ENCODE measurements at places on chromosomes 1 and 21.

- no peak for DNase-seq
Measured at GRCh38 chr1:108646648-108647269, 14.1 kb downstream of the HENMT1 start.

- no peak for DNase-seq
Measured at GRCh38 chr1:201461645-201462441, 7.1 kb downstream of the PHLDA3 start.

DNA sequence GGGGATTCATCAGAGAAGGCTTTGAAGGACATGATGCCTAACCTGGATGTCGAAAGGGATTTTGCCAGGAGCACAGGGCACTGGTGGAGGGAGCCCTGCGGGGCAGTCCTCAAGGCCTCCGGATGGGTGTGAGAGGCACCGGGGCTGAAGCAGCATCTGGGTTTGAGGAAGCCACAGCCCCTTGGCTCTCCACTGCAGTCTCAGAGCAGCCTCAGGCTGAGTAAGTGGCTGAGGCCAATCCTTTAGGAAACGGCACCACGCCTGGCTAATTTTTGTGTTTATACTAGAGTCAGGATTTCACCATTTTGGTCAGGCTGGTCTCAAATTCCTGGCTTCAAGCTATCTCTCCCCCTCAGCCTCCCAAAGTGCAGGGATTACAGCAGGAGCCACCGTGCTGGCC, 12.0 kb downstream of the ERVH48-1 start:
- DNase-seq = no peak

- DNase-seq = no peak
Measured at GRCh38 chr1:12544357-12544756, 73.7 kb downstream of the DHRS3 start.

- DNase-seq = no peak
Measured at GRCh38 chr21:16590186-16590585, 860.4 kb downstream of the USP25 start.

DNA sequence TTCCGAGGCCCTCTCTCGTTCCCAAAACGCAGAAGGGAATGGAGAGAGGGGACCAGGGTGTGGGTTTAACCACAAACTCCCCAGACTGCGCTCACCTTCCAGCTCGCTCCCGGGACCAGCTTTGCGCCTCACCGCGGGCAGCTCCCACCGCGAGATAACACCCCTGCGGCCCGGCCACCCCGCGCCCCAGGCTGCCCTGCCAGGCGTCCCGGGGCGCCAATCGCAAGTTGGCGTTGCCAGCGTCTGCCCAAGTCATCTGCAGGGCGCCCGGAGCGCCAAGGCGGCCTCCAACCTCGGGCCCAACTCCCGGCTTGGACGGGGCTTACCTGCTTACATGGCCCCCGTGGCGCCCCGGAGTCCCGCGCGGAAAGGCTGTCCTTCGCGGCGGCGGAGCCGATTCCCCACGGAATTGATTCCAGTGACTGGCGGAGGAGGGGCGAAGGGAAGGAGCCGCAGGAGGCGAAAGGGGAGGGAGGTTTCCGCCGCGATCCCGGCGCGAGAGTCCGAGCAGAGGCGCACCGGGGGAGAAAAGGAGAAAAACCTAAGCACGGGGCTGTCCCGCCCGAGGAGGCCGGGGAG, 456 bp downstream of the PTPN14 start:
- DNase-seq = no peak

- DNase-seq = no peak
Measured at GRCh38 chr1:54378157-54378873, 27.9 kb downstream of the SSBP3 start.

DNA sequence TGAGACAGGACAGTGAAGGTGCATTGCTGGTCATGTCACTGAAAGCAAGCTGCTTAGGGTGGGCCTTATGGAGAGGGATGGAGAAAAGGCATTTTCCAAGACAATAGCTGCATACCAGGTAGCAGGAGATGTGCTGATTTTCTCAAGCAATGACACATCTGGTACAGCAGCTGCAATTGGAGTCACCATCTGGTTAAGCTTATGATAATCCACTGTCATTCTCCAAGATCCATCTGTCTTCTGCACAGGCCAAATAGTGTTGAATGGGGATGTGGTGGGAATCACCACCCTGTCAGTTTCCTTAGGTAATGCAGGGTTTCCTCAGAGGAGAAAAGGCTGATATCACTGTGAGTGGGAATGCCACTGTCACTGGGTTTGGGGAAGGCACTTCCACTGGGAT, 54.6 kb downstream of the ADSS2 start:
- DNase-seq = no peak

GRCh38 chr1:172537366-172537765, 4.4 kb downstream of the SUCO start:
- DNase-seq = no peak

DNA sequence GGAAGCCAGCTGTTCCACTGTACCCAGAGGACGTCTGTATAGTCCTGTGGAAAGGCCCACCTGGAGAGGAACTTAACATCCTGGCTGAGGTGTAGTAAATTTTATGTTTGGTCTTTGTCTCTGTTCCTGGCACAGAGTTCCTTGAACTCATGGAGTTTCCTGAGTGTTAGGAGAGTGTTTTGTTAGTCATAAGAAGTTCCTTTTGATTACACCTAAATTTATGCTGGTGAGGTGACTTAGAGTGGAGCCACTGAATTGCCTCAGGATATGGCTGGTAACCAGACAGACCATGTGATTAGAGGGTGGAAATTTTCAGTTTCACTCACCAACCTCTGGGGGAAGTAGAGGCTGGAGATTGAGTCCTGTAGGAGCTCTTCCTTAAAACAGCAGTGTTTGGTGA, 57.9 kb downstream of the RASAL2 start:
- DNase-seq = no peak
